ENCODE measurements at places on chromosomes 6 and 20. TPM values are rescaled to one million over a fixed set of nuclear protein-coding genes. Genes with fewer than 3 reads are reported as not detected.

The KCNK15 gene
- 0.20 TPM for total RNA-seq

- peak overlapping the region; percentile 15 for H3K27ac ChIP-seq
- H3K4me1 ChIP-seq = peaks cover 23% of the 10 kb centered on the region
These were observed 440.2 kb downstream of the RFPL4B start for GRCh38 chr6:112787371-112787770.

GRCh38 chr6:291204-291696 lies 1.0 kb upstream of the DUSP22 start:
- peaks cover 16% of the 10 kb centered on the region for H3K27me3 ChIP-seq
- no peaks in the 10 kb centered on the region for H3K36me3 ChIP-seq

GRCh38 chr20:62977613-62978560 lies 25.4 kb downstream of the SLC17A9 start:
- DNase-seq = no peak
- peaks cover 3% of the 10 kb centered on the region for H3K4me1 ChIP-seq
- no peaks in the 10 kb centered on the region for H3K36me3 ChIP-seq
- peaks cover 89% of the 10 kb centered on the region for H3K27me3 ChIP-seq

GRCh38 chr20:21395666-21396598 lies 1.4 kb downstream of the NKX2-4 start:
- peaks cover 6% of the 10 kb centered on the region for H3K4me1 ChIP-seq
- no peak overlapping the region for H3K4me3 ChIP-seq
- DNase-seq = no peak
- peaks cover 85% of the 10 kb centered on the region for H3K27me3 ChIP-seq
- peaks cover 3% of the 10 kb centered on the region for H3K36me3 ChIP-seq

DNA sequence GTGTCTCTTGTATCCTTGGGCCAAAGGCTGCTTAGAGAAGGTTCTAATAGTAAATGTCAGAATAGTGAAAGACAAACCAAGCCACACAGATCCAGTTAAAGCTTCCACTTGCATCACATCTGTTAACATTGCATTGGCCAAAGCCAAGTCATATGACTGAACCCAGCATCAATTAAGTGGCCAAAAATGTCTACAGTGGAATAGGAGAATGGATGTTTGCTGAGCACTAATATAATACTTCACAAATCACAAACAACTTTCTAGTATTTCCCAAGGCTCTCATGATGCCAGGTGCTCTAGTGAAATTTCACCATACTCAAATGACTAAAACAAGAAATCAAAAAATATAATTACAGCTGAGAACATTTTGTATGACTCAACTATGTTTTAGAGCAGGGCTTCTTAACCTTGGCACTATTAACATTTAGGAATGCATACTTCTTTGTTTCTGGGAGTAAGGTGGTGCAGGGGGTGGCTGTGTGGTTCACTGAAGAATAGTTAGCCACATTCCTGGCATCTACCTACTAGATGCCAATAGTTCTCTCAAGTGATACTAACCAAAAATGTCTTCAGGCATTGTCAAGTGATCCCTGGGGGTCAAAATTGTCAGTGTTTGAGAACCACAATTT lies 148.0 kb upstream of the SPTLC3 start:
- no peaks in the 10 kb centered on the region for H3K36me3 ChIP-seq
- H3K4me1 ChIP-seq = no peaks in the 10 kb centered on the region
- peaks cover 22% of the 10 kb centered on the region for H3K27me3 ChIP-seq
- H3K4me3 ChIP-seq = no peak overlapping the region
- no peak for DNase-seq
- no peak overlapping the region for H3K27ac ChIP-seq

GRCh38 chr20:3318226-3318884 lies 79.4 kb upstream of the SLC4A11 start:
- DNase-seq = no peak
- H3K4me3 ChIP-seq = no peak overlapping the region
- H3K36me3 ChIP-seq = peaks cover 19% of the 10 kb centered on the region
- H3K27me3 ChIP-seq = no peaks in the 10 kb centered on the region
- H3K4me1 ChIP-seq = peaks cover 3% of the 10 kb centered on the region

GRCh38 chr6:47197682-47198640 lies 111.7 kb downstream of the TNFRSF21 start:
- H3K36me3 ChIP-seq = no peaks in the 10 kb centered on the region
- no peak overlapping the region for H3K4me3 ChIP-seq
- peaks cover under 1% of the 10 kb centered on the region for H3K27me3 ChIP-seq

The CNKSR3 gene
- 13.4 TPM for total RNA-seq

DNA sequence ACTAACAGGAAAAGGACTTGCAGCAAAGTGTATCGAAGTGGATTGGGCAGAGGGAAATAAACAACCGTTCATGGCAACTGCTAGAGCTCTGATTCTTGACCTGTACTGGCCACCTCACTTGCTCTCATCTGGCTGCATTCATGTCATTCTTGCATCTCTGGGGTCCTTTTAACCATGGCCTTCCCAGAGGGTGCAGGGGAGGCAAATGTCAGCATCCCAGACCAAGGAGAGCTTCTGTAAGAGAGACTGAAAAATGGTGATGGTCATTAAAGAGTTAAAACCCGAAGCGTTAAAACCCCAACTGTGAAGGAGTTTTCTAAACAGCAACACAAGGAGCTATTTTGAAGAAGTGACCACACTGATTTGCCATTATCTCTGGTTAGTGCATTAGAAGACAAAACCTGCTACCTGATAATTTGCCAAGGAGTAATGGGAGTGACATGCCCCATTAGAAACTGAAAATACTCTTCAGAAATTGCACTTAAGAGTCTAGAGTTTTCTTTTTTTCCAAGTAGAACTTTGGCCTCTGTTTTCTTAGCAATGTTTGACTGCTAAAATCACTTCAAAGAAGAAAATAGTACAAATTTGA lies 62.4 kb downstream of the APCDD1L start:
- no peak overlapping the region for H3K4me3 ChIP-seq
- no peaks in the 10 kb centered on the region for H3K27me3 ChIP-seq
- DNase-seq = no peak
- H3K36me3 ChIP-seq = peaks cover 34% of the 10 kb centered on the region
- no peak overlapping the region for H3K27ac ChIP-seq

The HSPA12B gene
- 11.5 TPM for total RNA-seq

- H3K27me3 ChIP-seq = no peaks in the 10 kb centered on the region
- no peak overlapping the region for H3K27ac ChIP-seq
- H3K4me1 ChIP-seq = peaks cover 9% of the 10 kb centered on the region
- no peak overlapping the region for H3K4me3 ChIP-seq
These were observed 115.1 kb downstream of the MAP7 start for GRCh38 chr6:136435101-136435500.

The FHL5 gene
- total RNA-seq = 4.5 TPM

- no peak overlapping the region for H3K4me3 ChIP-seq
- no peaks in the 10 kb centered on the region for H3K4me1 ChIP-seq
- no peaks in the 10 kb centered on the region for H3K27me3 ChIP-seq
- no peak for DNase-seq
These were observed 187.5 kb downstream of the PLCB4 start for GRCh38 chr20:9256393-9256792.

DNA sequence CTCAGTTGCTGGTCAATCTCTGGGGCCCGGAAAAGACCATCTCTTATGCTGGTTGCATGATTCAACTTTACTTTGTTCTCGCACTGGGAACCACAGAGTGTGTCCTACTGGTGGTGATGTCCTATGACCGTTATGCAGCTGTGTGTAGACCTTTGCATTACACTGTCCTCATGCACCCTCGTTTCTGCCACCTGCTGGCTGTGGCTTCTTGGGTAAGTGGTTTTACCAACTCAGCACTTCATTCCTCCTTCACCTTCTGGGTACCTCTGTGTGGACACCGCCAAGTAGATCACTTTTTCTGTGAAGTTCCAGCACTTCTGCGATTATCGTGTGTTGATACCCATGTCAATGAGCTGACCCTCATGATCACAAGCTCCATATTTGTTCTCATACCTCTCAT lies 4.3 kb downstream of the OR2J3 start:
- H3K27ac ChIP-seq = no peak overlapping the region
- H3K4me3 ChIP-seq = no peak overlapping the region
- H3K4me1 ChIP-seq = no peaks in the 10 kb centered on the region
- peaks cover 35% of the 10 kb centered on the region for H3K27me3 ChIP-seq
- no peaks in the 10 kb centered on the region for H3K36me3 ChIP-seq

DNA sequence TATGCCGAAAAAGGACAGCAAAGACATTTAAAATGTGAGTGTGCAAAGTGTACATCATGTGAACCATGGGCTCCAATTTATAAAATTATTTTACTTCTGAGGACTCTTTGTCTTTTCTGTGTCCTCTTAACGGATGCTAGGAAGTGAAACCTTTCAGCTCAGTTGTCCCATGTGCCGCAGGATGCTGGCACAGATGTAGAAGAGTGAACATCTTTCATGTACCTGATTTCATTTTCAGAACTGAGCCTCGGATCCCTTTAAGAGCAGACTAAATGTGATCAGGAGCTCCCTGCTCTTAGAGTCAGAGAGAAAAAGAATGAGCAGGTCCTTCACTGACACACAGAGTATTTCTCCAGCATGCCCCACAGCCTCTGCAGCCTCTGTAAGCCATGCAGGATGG lies 27.6 kb upstream of the FUCA2 start:
- DNase-seq = no peak
- no peak overlapping the region for H3K27ac ChIP-seq
- peaks cover 7% of the 10 kb centered on the region for H3K4me1 ChIP-seq

- peaks cover 59% of the 10 kb centered on the region for H3K4me1 ChIP-seq
- no peak for DNase-seq
- no peaks in the 10 kb centered on the region for H3K36me3 ChIP-seq
- H3K27me3 ChIP-seq = no peaks in the 10 kb centered on the region
These were observed 3.8 kb downstream of the DIDO1 start for GRCh38 chr20:62922451-62922921.

- H3K4me1 ChIP-seq = no peaks in the 10 kb centered on the region
- H3K27ac ChIP-seq = no peak overlapping the region
- H3K4me3 ChIP-seq = no peak overlapping the region
- no peaks in the 10 kb centered on the region for H3K36me3 ChIP-seq
These were observed 210.9 kb upstream of the ZFP64 start for GRCh38 chr20:52402514-52402913.

The ENPP5 gene
- total RNA-seq = 8.7 TPM

DNA sequence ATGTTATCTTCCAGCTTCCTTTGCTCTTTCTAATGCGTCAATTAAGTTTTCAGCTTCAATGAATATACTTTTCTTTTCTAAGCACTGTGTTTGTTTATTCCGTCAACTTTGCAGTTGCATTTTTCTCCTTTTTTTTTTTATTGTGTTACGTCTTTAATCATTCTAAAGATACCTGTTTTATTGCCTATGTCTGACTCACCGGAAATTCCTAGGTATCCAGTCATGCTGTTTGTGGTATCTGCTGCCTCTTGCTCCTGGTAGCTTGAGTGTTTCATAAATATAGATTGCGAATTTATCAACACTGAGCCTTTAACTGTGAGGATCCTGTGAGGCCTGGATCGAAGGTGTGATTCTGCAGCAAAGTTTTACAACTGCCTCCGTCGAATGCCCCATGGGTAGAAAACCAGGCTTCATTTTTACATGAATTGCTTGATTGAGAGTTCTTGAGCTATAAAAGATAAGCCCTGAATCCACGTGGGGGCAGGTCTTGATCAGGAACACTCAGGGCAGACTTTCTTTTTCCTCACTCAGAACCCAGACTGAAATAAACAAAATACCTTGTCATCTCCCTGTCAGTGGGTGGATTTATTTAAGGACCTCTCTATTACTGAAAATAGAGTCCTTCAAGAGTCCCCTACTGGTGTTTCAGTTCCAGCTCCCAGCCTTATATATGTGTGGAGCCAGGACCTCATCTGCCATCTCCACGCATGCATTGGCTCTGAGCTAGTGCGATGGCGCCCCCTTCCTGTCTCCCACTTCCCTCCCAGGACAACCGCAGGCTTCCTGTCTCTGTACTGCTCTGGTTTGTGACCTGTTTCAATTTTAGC lies 60.1 kb upstream of the LRRC1 start:
- H3K4me3 ChIP-seq = no peak overlapping the region
- peak overlapping the region; percentile 78 for H3K27ac ChIP-seq
- H3K4me1 ChIP-seq = peaks cover 44% of the 10 kb centered on the region
- H3K27me3 ChIP-seq = no peaks in the 10 kb centered on the region

The SERAC1 gene
- 9.8 TPM for total RNA-seq

The ADAM33 gene
- total RNA-seq = 91.1 TPM

- H3K4me1 ChIP-seq = no peaks in the 10 kb centered on the region
- H3K27ac ChIP-seq = no peak overlapping the region
- H3K27me3 ChIP-seq = no peaks in the 10 kb centered on the region
- H3K36me3 ChIP-seq = peaks cover 2% of the 10 kb centered on the region
- H3K4me3 ChIP-seq = no peak overlapping the region
These were observed 55.4 kb downstream of the PSMG4 start for GRCh38 chr6:3314176-3314575.

- H3K4me3 ChIP-seq = no peak overlapping the region
- no peaks in the 10 kb centered on the region for H3K36me3 ChIP-seq
- H3K4me1 ChIP-seq = peaks cover 11% of the 10 kb centered on the region
- H3K27ac ChIP-seq = no peak overlapping the region
- DNase-seq = peak; percentile 51
- peaks cover 6% of the 10 kb centered on the region for H3K27me3 ChIP-seq
These were observed 1.1 kb downstream of the SLC22A23 start for GRCh38 chr6:3455569-3456394.

The NEDD9 gene
- total RNA-seq = 25.5 TPM

- no peak for DNase-seq
- H3K27me3 ChIP-seq = no peaks in the 10 kb centered on the region
- no peaks in the 10 kb centered on the region for H3K36me3 ChIP-seq
- H3K27ac ChIP-seq = no peak overlapping the region
- peaks cover 12% of the 10 kb centered on the region for H3K4me1 ChIP-seq
These were observed 221.8 kb downstream of the KIF16B start for GRCh38 chr20:16351415-16351814.

DNA sequence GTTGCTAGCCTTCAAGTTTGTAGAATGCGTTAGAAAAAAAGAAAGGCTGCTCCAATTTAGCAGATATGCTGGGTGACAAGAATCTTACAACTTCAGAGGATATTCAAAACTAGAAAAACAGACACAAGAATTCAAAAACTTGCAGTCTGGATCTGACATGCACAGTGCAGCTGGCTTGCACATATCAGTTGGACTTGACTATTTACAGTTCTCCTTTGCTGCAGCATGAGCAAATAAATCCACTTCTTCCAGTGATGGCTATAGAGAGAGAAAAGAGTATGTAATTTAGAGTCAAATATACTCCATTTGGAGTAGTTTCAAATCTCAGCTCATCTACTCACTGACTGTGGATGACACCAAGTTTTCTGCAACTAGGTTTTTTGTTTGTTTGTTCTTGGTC lies 247.0 kb downstream of the RIMS1 start:
- no peaks in the 10 kb centered on the region for H3K27me3 ChIP-seq
- H3K36me3 ChIP-seq = no peaks in the 10 kb centered on the region
- peaks cover 14% of the 10 kb centered on the region for H3K4me1 ChIP-seq
- H3K27ac ChIP-seq = no peak overlapping the region
- H3K4me3 ChIP-seq = no peak overlapping the region

- no peaks in the 10 kb centered on the region for H3K27me3 ChIP-seq
- no peak overlapping the region for H3K27ac ChIP-seq
- no peak for DNase-seq
- no peaks in the 10 kb centered on the region for H3K4me1 ChIP-seq
These were observed 6.6 kb upstream of the ZC2HC1B start for GRCh38 chr6:143857651-143858050.

The PLEKHG1 gene
- total RNA-seq = 69.3 TPM
